ENCODE measurements at places on chromosomes 4 and X.

DNA sequence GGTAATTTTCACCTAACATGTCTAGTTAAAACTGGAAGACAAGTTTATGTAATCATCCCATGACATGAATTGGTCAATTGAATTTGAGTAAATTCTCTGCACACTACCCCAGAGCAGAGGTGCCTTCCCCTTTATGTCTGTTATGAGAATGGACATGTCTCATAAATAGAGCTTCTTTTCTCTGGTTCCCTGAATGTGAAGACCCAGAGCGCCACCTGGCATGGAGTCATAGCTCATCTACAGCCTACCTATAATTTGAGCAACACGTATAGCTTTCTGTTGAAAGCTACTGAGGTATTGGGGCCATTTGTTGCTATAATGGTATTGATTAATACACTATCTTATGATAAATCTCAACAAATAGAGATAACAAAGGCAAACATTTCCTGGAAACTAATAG is 626.5 kb upstream of the GALNTL6 start:
- no peak for DNase-seq

- DNase-seq: no peak
Observed at GRCh38 chr4:84490663-84491062, 8.4 kb downstream of the NKX6-1 start.

DNA sequence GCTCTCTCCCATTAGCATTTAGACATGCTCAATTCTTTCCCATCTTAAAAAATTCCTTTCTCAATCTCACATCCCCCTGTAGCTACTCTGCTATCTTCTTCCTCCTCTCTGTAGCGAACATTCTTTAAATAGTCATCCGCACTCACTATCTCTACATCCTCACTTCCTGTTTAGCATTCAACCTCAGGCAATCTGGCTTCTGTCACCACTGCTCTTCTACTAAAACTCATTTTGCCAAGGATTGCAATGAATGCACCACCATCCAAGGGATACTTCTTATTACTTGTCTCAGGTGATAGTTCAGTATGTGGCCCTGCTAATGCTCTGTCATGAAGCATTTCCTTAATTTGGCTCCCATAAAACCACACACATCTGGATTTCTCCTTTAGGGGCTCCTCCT is 10.9 kb upstream of the TET2 start:
- peak; percentile 10 for DNase-seq

DNA sequence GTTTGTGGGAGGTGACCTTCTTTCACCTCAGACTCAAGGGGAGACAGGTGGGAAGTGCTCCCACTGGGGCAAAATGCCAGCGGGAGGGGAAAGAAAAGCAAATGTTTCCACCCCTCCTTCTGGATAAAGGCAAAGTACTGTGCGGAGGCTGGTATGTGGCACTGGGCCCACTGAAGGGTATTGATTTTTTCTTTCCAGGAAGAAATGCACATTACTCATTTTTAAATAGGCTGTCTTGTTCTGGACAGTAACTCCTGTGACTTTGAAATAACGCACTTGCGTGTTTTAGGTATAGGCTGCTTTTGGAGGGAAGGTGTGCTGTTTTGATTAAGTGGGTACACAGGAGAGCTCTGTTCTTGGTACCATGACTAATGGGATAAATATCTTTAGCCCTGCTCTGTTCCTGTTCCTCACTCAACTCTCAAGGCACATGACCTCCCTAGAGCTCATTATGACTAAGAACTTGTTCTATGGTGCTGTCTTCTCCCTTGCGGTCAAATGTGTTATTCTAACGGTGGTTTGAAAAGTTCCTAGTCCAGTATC is 40.7 kb upstream of the MBTPS2 start:
- DNase-seq: peak; percentile 54

GRCh38 chrX:118508635-118509034 is 13.0 kb downstream of the DOCK11 start:
- DNase-seq: no peak

DNA sequence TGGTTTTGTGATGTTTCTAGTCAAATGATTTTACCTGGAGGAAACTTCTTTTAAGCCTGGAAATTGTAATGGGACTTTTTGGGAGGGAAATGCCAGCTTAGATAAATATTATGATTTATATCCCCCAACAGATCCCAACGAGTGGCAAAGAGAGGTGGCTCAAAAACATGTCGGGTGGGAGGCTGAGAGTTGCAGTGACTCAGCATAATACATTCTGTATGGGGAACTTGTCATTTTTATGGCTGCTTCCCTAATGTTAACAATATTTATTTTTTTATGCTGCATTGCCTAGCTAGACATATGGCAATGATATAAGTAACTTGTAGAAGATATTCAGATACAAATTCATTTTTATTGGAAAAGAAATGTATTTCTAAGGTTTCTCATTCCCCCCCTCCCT is 219.0 kb downstream of the ARHGAP10 start:
- no peak for DNase-seq

- peak; percentile 91 for DNase-seq
Observed at GRCh38 chrX:153900831-153901752, 3.4 kb upstream of the AVPR2 start.

DNA sequence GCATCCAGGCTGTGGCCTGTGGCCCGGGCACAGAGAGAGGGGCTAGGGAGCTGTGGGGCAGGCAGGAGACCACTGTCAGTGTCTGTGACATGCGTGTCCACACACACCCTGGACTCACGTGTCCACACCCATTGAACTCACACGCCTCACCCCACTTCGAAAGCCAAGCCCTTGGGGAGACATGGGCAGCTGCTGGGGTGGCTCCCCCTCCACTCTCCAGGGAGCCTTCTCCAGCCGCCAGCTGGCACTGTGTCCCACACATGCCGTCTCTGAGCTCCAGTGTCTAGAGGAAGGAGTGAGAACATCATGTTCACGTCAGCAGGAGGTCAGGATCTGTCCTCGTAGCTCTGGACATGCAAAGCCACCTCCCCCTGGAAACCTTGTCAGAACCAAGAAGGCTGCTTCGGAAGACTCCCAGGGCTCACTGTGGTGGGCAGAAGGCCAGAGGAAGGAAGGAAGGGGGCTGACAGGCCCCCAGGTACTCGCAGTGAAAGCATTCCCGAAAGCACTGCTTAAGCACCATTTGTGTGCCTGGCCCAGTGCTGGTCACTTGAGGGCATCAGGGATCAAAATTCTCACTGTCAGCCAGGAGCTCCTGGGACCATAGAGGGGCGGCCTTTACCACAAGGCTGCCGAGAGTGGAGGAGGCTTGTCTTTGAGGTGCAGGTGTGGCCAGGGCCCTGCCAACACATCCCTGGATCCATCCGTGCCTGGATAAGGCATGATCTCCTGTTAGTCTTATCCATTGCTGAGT is 61.4 kb downstream of the HTRA3 start:
- no peak for DNase-seq

GRCh38 chr4:13918110-13918509 is 290.6 kb upstream of the BOD1L1 start:
- DNase-seq: peak; percentile 96

GRCh38 chr4:2036866-2037265 is 22.3 kb upstream of the NAT8L start:
- no peak for DNase-seq

DNA sequence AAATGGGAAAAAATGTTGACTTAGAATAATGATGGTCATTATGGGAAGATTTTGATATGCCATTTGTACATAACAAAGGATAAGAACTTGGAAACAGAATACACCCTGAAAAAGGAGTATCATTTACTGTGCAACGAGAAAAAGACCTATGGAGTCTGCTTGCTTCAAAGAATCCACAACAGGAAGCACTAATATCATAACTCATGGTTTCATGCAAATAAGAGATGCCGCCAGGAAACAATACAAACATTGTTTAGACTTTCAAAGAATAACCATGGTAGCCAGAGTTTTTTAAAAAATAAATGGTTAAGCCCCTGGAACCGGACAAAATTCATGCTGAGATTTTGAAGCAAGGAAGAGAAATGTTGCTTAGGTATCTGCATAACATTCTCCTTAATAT is 139.9 kb upstream of the ETNPPL start:
- DNase-seq: no peak

GRCh38 chr4:13966231-13967195 is 339.0 kb upstream of the BOD1L1 start:
- peak; percentile 87 for DNase-seq

DNA sequence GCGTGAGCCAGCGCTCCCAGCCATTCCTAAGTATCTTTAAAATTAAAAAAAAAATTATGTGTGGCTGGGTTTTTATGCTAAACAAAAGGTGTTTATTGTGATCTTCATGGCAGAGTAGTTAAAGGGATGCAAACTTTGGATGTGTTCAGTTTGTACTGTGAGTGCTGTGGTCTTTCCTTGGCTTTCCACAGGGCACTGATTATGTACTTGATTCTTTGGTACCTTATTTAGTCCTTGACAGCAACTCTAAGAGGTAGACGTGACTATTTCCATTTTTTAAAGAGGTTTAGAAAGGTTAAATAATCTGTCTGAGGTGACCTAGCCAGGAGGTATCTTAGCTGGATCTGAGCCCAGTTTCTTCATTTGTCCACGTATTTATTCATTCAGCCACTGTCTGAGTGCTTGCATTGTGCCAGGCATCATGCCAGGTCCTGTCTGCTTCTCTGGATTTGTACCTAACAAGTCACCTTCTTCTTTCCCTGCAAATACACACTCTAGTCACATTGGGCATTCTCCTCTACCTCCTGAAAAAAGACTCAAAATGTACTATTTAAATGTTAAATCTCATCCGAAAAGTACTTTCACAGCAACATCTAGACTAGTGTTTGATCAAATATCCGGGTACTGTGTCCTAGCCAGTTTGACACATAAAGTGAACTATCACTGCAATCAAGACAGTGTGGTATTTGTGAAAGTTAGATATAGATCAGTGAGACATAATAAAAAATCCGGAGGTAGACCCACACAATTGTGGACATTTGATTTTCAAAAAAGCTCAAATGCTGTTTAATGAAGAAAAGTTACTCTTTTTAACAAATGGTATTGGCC is 31.5 kb downstream of the WWC2 start:
- DNase-seq: peak; percentile 27

GRCh38 chrX:3462166-3462508 is 115.7 kb upstream of the MXRA5 start:
- DNase-seq: no peak

DNA sequence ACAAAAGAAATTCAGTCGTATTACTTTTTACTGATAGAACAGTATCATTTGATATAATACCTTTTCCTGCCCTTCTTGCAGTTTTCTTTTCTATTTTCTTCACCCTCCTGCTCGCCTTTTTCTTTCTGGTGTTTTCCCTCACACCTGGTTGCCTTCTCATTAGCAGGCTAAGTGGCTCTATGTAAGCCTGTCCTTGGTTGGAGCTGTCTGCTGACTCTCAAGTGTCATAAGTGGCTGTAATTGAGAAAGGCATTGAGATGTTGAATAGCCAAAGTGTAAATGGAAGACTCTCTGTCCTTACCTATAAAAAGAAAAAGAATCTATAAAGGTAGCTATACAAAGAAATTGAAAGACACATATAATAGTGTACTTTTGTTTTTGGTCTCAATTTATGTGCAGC is 180.7 kb downstream of the ADGRL3 start:
- no peak for DNase-seq

DNA sequence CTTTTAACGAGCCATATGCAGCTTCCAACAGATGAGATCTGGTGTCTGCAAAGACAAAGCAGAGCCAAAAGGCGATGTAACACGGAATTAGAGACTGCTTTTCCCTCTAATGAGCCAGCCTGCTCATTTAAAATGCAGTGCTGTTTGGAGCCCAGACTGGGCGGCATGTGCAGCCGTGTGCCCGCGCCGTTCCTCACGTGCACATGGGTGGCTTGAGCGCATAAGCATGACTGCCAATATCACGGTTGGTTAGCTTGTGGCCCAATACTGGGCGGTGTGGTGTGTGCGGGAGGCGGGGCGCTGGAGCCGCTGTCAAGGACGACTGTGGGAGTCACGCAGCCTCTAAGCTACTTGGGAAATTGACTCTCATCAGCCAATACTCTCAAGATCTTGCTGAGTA is 87.0 kb upstream of the SCOC start:
- peak; percentile 50 for DNase-seq

- DNase-seq: no peak
Observed at GRCh38 chr4:41880840-41881831, 54.1 kb upstream of the TMEM33 start.

DNA sequence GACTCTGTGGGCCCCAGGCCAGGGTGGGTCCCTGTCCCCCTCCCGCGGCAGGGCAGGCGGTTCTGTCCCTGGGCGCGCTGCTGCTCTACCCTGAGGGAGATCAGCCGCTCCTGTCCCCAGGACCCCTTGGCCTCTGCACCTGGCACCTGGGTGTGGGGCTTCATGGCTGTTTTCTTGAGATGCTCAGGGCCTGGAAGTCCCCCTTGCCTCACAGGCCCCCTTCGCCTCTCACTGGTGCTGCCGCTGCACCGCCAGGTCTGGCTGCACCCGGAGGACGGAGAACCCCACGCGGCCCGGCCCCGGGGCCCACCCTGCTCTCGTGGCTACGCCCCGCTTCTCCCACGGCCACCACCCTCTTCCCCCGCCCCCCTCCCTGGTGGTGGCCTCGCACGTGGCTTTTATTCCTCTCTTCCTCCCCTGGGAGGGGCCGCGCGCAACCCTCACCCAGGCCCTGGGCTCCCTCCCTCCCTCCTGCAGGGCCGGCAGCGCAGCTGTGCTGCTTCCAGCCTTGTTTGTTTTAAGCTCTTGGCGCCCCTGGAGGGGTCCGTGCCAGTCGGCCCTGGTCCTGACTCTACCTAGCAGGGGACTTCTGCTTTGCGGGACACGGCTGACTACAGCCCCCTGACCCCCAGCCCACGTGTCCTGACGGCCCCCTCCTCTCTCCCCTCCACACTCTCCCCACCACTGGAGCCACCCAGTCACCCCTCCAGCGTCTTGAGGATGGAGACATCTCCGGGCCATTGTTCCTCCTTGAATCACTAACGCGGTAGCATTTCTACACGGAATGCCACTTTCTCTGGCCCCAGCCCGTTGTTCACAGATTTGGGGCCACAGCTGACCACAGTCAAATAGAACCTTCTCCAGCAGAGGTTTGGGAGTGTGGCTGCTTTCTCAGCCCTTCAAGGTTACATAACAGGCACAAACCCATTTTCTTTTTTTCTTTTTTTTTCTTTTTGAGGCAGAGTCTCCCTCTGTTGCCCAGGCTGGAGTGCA is 20.6 kb upstream of the CLDN24 start:
- no peak for DNase-seq

DNA sequence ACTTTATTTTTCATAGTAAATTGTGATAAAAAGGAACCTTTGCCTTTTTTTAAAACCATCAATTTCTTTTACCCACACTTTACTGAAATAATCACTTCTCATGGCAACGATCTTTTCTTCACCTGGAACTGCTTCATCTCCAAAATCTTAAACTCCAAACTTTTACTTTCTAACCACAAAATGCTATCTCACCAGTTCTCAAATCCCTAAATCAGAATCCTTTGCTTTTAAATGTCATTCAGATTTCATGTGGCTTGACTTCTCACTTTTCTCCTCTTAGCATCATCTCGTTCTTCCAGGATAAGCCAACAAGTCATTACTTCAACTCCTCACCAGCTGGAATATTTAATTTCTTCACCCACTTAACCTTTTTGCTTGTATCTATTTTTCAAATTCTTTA is 284.3 kb upstream of the RASGEF1B start:
- no peak for DNase-seq
